DMS79 treated with DMSO at 0.1 percent for 48 hours (cell line): ENCODE measurements at places on chromosomes 3 and 15.

DNA sequence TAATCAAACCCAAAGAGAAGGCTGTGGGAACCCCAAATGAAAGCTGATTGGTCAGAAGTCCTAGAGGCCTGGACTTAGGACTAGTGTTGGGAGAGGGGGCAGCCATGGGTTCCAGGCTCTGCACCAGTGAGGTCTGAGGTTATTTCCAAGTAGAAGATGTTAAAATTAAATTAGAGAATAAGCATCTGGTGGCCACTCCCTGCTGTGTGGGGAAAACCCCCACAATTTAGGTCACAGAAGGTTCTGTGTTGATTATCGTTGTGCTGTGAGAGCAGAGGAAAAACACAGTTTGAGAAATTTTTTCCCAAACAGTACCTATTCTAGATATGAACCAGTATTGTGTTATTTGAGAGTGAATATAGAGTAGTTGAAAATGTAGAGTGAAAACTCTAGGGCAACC, 53.9 kb upstream of the NSMCE3 start:
- no peak for DNase-seq

- no peak for DNase-seq
Observed at GRCh38 chr15:92595506-92596381, 59.8 kb downstream of the FAM174B start.

DNA sequence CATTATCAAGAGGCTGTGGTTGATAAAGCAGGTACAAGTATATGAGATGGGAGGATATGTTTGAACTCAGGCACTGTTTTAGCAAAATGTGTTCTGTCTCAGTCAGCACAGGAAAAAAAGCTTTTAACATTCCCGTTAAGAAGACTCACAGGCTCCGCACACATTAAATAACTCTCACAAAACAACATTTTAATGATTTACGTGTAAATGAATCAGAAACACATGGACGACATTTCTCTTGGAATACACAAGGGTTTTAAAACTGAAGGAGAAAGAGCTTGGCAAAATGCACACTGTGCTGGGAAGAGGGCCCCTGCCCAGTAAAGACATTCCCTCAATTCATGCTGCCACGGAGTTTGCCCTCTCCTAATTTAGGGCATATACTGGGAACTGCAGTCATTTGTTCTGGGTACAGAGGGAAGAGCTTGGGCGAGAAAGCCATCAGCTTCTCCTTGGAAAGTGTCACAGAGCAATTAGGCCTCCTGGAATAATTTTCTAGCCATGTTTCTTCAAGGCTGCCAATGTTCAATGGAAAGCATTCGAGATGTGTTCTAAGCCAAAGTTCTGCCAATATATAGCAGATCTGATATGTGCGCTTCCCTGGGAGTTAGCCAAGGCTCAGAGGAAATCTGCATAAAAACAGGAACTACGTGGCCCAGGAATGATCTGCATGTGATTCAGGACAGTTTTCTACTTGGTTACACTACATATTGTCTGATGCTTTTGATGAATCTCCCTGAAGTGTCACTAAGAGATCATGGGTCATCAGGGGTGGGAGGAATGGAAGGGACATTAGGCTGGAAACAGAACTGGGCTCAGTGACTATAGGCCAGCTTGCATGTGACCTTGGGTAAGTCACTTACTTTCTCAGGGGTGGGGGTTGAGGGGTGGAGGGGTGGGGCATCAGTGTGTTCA, 2.2 kb upstream of the MASP1 start:
- no peak for DNase-seq

DNA sequence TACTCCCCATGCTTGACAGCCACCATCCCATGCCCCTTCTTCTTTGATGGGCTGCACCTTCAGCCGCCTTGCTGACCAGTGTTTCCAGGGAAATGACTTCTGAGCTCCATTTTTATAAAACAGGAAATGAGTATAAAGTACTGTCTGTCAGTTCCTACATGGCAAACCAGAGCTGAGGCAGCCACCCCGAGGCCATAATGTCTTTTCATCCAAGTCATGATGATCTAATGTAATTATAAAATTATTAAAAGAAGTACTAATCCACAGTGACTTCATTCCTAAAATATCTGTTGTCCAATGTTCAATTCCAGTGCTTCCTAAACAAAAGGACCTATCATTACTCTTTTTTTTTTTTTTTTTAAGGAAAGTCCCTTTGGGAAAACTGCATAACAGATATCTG, 75.2 kb upstream of the HERC1 start:
- no peak for DNase-seq

DNA sequence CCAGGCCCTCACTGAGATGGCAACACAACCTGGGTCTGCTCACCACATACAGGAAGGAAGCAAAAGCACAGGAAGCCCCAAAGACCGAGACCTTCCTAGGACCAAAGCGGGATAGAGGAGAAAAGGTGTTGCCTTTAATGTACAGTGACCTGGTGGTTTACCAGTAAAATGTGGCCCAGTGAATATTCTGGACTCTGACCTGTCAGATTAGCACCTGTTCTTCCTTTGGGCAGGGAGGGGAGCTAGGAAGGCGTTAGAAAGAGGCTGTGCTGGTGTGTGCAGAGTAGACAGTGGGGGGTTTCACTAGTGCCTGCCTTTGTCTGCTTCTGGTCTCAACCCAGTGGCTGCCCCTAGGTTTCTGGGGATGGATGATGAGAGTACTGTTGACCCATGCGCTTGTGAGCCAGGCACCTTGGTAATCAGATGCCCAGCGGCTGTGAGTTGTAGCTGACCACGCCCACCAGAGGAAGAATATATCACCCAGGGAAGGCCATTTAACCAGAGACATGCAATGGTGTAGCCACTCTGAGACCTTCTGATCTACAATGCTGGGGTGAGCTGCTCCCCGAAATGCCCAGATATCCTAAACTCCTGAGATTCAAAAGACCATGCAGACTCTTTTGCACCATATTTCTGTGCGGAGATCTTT, 90.1 kb upstream of the NEO1 start:
- no peak for DNase-seq

- no peak for DNase-seq
Observed at GRCh38 chr3:157588386-157589060, 85.3 kb upstream of the VEPH1 start.

DNA sequence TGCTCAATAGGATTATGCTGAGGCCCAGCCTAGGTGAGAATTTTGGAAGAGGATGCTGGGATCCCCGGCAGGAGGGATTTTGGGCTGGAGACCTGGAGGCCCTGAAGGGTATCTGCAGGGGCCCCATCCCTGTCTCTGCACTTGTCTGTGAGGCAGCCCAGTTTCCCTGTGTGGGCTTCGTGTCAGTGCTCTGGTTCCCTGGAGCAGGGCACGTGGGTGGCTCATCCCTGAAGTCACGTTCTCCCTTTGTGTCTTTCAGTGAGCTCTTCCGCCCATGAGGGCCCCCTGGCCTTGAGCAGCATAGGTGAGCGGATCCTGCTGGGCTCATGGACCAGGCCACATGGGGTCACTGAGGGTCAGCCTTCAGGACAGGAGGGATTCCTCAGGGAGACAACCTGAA, 217.9 kb downstream of the SNRPN start:
- DNase-seq, result no peak

GRCh38 chr3:4588466-4588865, 95.3 kb downstream of the ITPR1 start:
- no peak for DNase-seq

GRCh38 chr3:189404797-189405484, 226.2 kb upstream of the TP63 start:
- no peak for DNase-seq

- peak; percentile 48 for DNase-seq
Observed at GRCh38 chr3:125602752-125603649, 7.7 kb upstream of the OSBPL11 start.

DNA sequence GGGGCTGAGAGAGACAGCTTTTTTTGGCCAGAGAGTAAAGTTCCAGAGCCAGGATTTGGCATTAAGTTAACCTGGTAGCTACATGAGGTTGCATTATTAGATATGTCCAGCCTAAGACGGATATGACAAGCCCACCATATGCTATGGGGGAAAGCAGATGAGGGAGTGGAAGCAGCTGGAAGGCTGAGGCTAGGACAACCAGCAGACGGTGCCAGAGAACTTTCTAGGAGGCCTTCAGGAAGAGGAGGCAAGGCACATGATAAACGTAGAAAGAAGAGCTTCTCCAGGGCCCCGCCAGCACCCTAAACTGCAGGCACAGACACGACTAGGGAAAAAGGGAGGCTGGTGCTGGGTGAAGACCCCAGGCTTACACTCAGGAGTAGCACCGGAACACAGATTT, 87.0 kb downstream of the CTNNB1 start:
- DNase-seq, result no peak

DNA sequence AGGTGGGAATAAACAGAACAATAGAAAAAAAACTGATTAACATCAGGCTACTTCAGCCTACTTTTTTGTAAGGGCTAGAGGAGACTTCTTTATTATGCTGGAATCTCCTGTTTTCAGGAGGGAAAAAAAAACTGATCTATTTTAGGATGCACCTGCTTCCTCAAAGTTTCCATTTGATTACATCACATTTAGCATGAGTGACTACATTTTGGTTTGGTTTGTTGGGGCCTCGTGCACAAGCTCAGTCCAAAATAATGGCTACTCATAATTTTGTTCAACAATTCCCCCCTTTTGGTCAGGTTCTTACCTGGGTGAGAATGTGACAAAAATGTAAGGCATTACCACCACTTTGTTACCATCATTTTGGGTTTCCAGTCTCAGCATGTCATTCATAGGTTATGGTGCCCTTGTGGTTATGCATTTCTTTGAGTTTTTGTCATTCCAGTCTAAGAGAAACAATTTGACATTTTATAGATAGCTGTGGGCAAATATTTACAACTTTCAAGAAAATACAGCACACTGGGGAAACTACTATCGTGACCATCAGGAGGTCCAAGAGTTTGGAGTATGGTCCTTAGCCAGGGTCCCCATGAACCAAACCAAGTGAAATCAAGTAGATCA, 93.6 kb upstream of the ATP11B start:
- DNase-seq, result no peak

GRCh38 chr3:41234823-41235721, 35.8 kb downstream of the CTNNB1 start:
- no peak for DNase-seq

- no peak for DNase-seq
Observed at GRCh38 chr3:179194931-179195330, 46.8 kb downstream of the PIK3CA start.

DNA sequence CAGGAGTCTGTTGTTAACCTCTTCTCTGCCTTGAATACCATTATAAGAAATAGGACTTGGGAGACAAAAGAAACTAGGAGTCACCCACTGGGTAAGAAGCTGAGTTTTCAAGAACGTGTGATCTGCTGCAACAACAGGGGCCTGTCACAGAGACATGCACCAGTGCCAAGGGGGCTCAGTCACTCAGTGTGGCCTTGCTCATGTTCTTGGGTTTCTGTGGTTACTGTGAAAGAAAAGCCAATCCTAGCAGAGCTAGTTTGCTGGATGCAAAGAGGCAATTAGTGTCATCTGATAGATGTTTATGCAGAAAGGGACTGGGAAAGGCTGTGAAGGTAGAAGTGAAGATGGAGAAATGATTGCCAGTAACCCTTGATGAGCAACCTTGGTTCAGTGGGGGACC, 126.3 kb downstream of the IQCH start:
- DNase-seq, result no peak

- no peak for DNase-seq
Observed at GRCh38 chr3:29465836-29466235, 185.0 kb downstream of the RBMS3 start.
